ENCODE measurements at places on chromosomes 4 and X.

GRCh38 chr4:148154769-148155168 is 287.4 kb downstream of the NR3C2 start:
- no peak for DNase-seq

- DNase-seq, result no peak
Observed at GRCh38 chrX:98480606-98481005, 1596.9 kb downstream of the RPA4 start.

DNA sequence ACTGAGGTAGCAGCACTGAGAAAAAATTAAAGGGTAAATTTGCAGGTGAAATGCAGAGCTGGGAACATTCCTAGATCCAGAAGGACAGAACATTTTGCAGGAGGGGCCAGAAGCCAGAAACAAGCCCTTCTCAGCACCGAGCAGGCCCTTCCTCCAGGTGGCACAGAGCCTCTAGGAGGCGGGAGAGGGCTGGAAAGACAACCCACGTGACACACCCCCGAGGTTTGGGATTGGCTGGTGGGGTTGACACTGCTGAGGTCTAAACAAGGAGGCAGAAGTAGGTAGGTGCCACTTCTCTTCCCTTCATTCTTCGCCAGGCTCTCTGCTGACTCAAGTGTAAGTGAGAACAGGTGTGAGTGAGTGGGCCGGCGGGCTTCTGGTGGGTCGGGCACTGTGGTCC is at the start of gene PAGE4:
PAGE4 (plus strand) TSS at position 288 of the 400 bp plus-strand sequence. CDS start 1,126 bp downstream, outside the sequence.
- no peak for DNase-seq

DNA sequence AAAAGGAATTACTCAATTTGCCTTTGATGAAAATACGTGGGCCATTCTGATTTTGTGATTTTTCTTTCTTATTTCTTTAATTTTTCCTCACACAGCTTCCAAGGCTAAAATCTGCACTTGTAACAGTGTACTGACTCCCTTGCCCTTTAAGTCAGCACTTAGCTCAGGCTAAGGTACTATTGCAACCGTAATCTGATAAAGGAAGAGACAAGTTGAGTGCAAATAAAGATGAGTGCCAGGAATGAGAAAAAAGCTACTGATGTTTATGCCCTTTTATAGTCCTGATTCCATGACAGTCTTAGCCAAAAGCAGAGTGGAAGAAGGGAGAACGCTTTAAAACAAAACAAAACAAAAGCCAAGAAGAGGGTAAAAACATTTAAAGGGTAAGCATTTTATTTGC is 6.0 kb downstream of the DMD start:
- DNase-seq, result no peak

DNA sequence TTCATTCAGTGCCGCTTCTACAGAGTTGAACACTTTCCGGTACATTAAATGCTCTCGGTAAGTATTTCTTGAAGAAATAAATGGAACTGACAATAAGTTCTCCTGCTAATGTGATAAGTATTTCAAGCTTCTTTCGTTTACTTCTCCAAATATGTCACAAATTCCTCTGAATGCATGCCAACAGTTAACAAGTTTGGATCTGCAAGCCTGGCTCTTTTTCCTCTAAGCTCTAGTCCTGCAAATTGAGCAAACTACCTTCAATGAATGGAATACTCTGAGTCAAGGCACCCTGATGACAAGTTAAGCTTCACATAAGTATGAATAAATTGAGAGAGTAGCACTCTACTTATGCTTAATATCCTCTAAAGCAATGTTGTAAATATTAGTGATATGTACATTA is 403.6 kb downstream of the PDGFC start:
- no peak for DNase-seq

DNA sequence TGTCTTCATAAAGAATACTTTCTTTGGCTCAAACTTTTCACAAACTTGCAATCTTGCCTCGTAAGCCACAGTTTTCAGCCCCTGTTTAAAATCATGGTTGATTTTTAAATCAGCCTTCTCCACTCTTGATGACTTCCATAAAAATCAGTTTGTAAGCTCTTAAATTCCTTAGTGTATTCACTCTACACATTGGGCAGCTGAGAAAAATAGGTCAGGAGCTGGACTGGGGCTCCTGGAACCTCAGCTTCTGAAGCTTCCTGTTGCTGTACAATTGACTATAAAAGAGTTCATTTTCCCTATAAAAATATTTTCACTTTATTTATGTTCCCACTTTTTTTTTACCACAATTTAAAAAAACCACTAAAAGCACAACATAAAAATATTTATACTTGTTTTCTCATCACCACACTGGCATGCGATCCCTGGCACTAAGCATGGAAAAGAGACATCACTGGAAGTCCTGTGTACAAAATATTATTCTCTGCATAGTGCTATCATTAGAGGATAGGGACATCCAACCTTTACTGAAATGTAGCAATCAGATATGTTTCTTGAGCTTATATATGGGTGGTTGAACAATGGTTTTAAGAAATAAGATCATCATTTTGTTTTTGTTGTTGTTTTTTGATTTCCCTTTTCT is 345.7 kb downstream of the FBXO8 start:
- no peak for DNase-seq

DNA sequence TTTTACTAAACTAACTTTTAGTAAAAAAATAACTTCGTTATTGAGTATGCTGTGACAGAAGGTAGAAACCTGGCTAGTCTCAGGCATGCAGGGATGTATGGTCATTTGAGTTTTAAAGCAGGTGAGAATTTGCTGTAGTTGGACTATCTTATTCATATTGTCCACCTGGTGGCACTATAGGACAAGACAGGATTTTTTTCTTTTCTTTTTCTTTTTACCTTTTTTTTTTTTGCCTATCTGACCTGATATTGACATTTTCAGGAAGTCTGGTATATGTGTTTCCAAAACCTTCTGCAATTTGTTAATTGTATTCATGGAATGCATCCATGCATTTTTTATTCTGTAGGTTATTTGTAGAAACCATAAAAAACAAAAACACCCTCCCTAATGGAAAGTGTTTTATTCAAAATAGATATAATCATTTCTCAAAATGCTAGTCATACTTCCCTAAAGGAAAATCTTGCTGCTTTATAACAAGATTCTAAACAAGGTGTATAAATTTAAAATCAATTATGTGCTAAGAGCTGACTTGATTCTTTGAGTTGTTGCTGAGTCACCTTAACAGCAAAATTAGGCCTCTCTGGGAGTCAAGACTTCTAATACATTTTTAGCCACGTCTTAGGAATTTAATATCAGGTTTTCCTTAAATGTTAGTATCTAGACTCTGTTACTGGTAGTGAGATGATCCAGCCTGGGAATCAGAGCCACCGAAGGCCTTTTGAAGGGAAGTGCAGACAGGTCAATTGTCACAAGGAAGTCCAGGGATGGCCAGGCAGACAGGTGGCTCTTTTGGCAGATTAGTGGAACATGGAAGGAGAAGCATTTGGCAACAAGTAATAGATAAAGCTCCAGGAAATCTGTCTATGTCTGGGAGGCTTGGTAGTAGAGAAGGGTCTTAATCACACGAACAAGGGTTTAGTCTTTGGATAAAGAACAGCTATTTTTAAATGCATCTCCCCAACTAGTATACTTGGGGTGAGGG is 201.3 kb upstream of the GNPDA2 start:
- no peak for DNase-seq

GRCh38 chr4:53592686-53593501 is 1.6 kb upstream of the LNX1 start:
- no peak for DNase-seq

GRCh38 chr4:2537011-2537830 is 774 bp downstream of the FAM193A start:
- DNase-seq, result peak; percentile 74

GRCh38 chr4:149465955-149466354 is 349.7 kb downstream of the IQCM start:
- DNase-seq, result no peak

DNA sequence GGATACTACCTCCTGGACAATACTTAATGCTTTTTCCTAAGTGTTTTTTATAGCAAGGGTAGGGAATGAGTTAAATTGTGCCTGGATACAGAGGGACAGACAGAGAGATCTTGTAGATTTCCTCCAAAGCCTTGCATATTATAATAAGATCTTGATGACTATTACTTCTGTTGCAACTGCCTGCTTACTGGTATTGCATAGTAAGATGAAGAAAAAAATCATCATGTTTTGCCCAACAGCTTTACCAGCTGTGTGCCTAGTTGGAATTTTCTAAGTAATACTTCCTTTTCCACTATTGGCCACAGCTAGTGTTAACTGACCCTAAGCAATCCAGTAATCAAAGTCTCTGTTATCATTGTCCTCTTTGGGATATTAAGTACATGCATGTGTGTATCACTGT is 139.0 kb downstream of the DCK start:
- no peak for DNase-seq

DNA sequence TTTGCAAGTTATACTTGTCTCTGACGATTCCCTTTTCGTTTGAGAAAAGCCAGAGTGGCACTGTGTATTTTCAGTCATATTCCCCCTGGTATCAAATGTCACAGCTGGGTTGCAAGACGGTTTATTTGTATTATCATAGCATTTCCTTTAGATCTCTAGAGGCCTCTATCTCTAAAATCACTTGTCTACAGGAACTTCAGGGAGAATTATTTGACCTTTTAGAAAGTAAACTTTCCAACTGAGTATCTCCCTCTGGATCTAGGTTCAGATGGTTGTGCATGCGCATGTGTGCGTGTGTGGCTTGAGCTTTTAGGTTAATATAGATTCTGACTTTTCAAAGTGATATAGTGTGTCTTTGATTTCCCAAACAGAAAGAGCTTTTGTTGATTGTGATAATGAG is 15.1 kb upstream of the TAB3 start:
- DNase-seq, result no peak

GRCh38 chr4:152283801-152284470 is 252.0 kb downstream of the FBXW7 start:
- no peak for DNase-seq

GRCh38 chr4:1050486-1051213 is 39.2 kb downstream of the FGFRL1 start:
- DNase-seq, result peak; percentile 59

DNA sequence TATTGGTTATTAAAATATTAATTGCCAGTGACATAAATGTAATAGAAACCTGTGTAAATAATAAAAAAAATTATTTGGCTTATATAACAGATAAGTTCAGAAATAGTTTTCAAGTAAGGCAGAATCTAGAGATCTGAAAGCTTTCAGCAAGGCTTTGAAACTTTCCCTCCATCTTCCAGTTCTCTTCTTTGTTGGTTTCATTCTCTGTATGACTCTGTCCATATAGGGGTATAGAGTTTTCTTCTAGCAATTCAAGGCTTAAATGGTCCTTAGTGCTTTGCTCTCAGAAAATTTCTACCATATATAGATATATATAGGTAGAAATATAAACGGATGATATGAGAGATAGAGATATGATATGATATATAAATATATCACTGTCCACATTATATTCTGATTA is 160.5 kb upstream of the GABRA2 start:
- no peak for DNase-seq

DNA sequence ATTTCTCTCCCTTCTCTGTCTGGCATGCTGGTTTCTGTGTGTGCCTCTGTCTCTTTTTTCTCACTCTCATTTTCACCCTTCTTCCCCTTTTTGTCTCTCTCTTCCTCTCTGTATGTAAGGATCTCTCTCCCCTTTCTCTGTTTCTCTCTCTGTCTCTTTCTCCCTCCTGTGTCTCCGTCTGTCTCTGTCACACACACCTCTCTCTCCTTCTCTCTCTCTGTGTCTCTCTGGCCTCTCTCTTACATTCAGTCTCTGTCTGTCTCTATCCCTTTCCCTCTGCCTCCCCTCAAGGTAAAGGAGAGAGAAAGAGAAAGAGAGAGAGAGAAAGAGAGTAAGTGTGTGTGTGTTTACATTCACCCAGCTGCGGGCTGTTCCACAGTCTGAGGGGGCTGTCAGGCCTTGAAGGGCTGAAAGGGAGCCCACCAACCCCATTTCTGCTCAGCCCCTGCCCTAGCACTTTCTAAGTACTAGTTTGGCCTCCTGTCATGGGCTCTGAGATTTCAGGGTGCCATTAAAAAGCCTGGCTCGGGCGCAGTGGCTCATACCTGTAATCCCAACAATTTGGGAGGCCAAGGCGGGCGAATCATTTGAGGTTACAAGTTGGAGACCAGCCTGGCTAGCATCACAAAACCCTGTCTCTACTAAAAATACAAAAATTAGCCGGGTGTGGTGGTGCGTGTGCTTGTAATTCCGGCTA is 9.6 kb upstream of the TSPYL2 start:
- DNase-seq, result no peak

GRCh38 chrX:147847999-147848398 is 63.7 kb upstream of the FMR1 start:
- no peak for DNase-seq

DNA sequence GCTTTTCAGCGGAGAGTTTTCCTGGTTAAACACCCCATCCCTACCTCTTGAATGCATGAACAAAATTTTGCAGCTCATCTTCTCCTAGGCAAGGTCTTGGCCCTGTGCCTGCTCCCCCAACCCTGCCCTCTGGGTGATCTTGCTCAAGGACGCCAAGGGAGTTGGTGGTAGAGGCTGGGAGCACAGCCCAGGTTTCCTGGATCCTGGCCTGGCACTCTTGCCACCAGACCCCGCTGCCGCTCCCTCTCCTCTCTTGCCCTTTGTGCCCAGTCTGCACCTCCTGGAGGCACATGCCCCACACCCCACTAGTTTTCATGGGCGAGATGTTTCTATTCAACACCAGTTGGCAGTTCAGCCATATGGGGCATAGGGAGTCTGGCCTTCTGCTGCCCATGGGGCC is 37.3 kb downstream of the TSC22D3 start:
- DNase-seq, result no peak

DNA sequence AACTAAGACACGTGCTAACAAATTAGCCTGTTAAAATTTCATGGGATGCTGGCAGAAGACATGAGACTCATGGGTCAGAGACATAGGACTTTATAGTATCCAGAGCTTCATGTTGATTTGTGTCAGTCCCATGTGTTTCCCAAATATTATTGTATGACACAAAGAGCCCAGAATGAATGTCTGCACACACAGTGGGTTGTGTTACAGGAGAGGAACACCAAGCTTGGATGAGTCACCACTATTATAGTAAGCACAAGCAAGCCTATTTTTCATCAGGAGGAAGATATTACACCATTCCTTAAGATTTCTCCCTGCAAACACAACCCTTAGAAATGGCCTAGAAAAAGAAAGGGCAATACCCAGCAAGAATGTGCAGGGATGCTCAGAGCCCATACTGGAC is 15.4 kb downstream of the BBS12 start:
- DNase-seq, result no peak

GRCh38 chrX:136310411-136310810 is 9.6 kb downstream of the ADGRG4 start:
- DNase-seq, result no peak

GRCh38 chr4:89837385-89837992 is 528 bp upstream of the SNCA start:
- DNase-seq, result peak; percentile 62

GRCh38 chrX:23822397-23822796 is 39.4 kb downstream of the SAT1 start:
- no peak for DNase-seq

GRCh38 chrX:110210417-110211139 is 107.3 kb downstream of the AMMECR1 start:
- DNase-seq, result no peak

DNA sequence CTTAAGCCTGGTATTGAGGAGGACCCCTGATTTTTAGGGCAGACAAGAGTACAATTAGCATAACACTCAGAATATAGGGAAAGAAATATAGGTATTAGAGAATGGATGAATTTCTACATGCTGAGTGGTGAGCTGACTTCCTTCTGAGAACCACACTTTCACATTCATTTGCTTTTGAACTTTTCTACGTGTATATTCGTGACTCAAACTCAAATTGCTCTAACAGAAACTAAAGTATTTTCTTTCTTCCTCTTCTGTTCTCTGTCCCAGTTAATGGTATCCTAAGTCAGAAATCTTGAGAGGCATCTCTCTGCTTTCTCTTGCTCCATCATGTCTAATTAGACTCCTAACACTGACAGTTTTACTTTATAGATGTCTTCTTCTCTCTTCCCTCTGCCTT is 103.2 kb upstream of the CITED1 start:
- DNase-seq, result no peak

GRCh38 chrX:115939636-115940160 is 230.8 kb upstream of the AGTR2 start:
- no peak for DNase-seq
